ENCODE measurements at places on chromosomes 16 and 17.
A peak's percentile ranks its signal among the peaks of the same experiment; 100 is the strongest.

DNA sequence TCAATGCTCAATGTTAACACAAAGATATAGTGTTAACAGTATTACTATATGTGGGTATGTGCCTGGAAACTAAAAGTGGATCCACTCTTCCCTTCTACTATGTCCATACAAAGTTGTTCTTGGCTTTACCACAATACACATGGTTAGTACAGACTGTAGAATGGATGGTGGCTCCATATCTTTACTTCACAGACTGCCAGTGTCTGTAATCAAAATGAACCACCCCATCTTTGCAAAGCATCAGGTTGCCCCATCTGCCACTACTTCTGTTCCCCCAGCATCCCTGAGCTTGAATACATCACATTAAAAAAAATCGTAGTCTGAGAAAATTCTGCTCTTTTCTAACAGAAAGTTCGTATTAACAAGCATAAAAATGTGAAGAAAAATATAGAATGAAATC is 30.0 kb downstream of the USP32 start:
- DNase-seq = no peak

- no peak for DNase-seq
Measured at GRCh38 chr17:22469101-22469880, 777.0 kb downstream of the KCNJ18 start.

- no peak for DNase-seq
Measured at GRCh38 chr17:4554441-4554996, 665 bp downstream of the MYBBP1A start.

DNA sequence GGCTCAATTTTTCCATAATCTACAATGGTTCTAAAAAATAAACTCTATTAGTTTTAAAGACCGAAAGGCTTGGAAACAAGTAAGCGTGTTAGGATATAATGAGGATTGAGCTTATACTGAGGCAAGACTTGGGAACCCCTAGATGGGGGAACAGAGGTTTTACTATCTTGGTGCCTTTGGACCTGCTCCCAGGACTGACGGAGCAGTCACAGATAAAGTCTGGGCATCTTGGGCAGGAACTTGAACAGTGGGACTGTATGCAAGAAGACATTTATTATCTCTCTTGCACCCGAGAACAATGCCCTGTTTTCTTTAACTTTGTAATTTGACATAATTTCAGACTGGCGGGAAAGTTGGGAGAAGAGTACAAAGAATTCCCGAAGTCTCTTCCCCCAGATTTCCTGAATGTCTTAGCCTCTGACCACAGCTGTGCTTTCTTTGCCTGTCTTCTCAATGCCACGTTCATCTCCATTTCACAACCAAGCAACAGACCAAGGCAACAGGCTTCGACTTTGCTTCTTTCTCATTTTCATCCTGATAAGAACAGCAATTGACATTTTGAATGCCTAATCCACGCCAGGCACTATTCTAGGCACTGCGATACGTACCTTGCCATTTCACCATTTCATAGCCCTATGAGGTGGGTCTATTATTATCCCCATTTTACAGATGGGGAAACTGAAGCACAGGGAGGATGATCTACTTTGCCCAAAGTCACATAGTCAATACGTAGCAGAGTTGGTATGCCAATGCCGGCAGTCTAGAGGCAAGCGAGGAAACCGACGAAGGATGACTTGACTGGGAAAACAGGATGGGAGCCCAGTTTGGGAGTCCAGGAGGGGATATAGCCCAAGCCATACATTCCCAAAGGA is 3.0 kb upstream of the IL4R start:
- no peak for DNase-seq

- DNase-seq = no peak
Measured at GRCh38 chr17:82553210-82553930, 33.8 kb downstream of the FOXK2 start.

GRCh38 chr17:50562242-50563091 is 2.0 kb downstream of the CACNA1G start:
- no peak for DNase-seq

GRCh38 chr16:85699628-85700027 is 10.9 kb upstream of the GINS2 start:
- DNase-seq = peak; percentile 75

GRCh38 chr17:27514595-27515413 is 58.6 kb downstream of the KSR1 start:
- DNase-seq = no peak

DNA sequence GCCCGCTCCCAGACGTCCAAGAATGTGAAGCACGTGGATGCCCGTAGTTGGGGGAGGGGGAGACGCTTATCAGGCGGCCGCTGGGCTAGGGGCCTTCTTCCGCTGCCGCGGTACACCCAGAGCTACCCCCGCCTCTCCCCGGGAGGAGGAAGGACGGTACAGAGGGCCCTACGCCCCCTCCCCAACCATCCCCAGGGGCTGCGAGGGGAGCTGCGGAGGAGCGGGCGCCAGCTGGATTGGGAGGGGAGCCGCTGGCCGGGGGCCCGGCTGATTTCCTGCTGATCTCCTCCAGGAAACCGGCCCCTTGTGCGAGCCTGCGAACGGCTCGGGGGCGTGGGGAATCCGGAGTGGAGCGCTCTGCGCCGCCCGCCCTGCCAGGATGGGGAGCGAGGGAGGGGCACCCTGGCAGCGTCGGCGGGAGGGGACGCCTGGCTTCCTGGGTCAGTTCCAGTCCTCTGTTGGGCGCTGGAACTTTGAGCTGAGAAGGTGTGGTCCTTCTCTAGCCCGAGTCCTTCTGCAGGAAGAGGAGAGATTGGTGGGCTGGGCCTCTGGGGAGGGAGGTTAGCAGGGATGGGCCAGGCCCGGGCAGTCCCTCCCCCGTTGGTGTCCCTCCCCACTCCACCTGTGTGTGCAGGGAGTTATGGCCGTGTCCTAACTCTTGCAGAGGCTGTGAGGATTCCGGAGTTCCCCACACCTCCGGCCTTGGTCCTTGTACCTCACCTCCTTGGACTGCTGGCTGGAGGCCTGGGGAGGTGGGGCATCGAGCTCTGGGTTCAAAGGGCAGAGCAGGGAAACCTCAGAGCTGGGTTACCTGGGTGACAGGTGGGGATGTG is 19.2 kb downstream of the GJD3 start:
- peak; percentile 45 for DNase-seq

- no peak for DNase-seq
Measured at GRCh38 chr17:57124053-57124452, 39.0 kb downstream of the AKAP1 start.

- no peak for DNase-seq
Measured at GRCh38 chr17:45150911-45151809, 2.9 kb downstream of the HEXIM1 start.

GRCh38 chr17:46010597-46011186 is 11.6 kb downstream of the STH start:
- no peak for DNase-seq

- DNase-seq = peak; percentile 68
Measured at GRCh38 chr16:25106567-25107465, 4.7 kb upstream of the LCMT1 start.

DNA sequence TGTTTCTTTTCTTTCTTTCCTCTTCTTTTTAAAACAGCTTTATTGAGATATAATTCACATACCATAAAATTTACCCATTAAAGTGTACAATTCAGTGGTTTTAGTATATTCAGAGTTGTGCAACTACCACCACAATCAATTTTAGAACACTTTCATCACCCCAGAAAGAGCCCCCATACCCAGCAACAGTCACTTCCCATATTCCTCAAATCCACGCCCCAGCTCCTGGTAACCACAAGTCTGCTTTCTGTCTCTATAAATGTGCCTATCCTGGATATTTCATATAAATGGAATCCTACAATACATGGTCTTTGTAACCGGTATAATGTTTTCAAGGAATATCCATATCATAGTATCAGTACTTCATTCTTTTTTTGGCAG is 19.4 kb downstream of the RARA start:
- no peak for DNase-seq

DNA sequence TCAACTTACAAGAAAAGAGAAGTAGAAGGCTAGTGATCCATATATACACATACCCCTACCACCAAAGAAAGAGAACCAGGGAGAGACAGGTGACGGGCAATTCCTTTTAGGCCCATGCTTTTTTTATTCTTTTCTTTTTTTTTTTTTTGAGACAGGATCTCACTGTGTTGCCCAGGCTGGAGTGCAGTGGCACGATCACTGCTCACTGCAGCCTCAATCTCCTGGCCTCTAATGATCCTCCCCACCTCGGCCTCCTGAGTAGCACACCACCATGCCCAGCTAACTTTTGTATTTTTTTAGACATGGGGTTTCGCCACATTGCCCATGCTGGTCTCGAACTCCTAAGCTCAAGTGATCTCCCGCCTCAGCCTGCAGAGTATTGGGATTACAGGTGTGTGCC is 4.8 kb downstream of the HSPB9 start:
- no peak for DNase-seq

- no peak for DNase-seq
Measured at GRCh38 chr16:1666316-1666715, 11.8 kb upstream of the JPT2 start.

DNA sequence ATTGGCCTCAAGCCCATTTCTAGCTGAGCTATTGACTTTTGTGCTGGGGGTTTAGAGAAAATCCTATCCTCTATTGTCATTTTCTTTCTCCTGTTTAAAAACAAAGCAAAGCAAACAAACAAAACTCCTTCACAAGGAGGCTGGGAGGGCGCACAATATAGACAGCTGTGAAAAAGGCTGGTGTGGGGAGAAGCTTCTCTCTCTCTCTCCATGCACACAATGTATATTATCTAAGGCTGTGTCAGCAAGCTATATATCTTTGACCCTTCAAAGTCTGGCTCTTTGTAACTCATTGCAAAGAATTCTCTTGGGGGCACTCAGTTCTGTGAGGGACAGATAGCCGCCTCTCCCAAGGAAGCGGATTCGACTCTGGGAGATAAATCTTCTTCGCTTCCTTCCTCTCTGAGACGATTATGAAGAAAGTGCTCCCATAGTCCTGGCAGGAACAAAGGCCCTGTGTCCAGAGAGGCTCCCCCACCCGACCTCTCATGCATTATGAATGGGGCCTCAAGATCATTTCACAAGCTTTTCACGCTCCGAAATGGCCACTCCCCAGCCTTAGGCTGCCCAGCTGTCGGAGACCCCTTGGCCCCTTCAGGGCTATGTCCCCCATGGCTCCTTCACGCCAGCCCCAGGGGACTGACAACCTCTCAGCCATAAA is 33.2 kb upstream of the MEAK7 start:
- no peak for DNase-seq

Data from renal cortical epithelial cell (primary cell).